NCI-H446 (cell line): ENCODE measurements at places on chromosomes 2 and 18.
A peak's percentile ranks its signal among the peaks of the same experiment; 100 is the strongest.

DNA sequence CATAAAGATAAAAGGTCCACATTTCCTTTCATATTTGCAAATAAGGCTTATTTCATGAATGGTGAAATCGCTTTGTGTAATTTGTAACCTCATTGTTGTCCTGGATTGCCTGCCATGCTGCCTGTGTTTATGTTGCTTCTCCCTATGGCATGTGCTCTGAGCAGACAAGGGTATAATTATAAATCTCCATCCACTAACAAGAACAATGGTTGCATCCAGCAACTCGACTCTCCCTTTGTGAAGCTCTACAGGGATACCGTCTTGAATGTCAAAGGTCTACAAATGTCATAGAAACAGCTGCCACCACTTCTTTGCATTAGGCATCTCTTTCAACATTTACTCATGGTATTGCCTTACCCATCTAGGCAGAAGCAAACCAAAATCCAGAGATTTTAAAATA, 209.6 kb downstream of the SLC8A1 start:
- DNase-seq: no peak

- no peak for DNase-seq
Observed at GRCh38 chr2:35463805-35464596, 891.6 kb upstream of the CRIM1 start.

GRCh38 chr2:219245148-219245898, at the start of the genes GLB1L and STK16:
Gene GLB1L (minus strand): TSS chr2:219245444. CDS start chr2:219243573, 1,871 bp downstream.
Gene STK16 (plus strand): TSS chr2:219245479. CDS start chr2:219246000, 521 bp downstream.
- peak; percentile 91 for DNase-seq

GRCh38 chr2:113818382-113818951, 62.0 kb upstream of the SLC35F5 start:
- DNase-seq: no peak

DNA sequence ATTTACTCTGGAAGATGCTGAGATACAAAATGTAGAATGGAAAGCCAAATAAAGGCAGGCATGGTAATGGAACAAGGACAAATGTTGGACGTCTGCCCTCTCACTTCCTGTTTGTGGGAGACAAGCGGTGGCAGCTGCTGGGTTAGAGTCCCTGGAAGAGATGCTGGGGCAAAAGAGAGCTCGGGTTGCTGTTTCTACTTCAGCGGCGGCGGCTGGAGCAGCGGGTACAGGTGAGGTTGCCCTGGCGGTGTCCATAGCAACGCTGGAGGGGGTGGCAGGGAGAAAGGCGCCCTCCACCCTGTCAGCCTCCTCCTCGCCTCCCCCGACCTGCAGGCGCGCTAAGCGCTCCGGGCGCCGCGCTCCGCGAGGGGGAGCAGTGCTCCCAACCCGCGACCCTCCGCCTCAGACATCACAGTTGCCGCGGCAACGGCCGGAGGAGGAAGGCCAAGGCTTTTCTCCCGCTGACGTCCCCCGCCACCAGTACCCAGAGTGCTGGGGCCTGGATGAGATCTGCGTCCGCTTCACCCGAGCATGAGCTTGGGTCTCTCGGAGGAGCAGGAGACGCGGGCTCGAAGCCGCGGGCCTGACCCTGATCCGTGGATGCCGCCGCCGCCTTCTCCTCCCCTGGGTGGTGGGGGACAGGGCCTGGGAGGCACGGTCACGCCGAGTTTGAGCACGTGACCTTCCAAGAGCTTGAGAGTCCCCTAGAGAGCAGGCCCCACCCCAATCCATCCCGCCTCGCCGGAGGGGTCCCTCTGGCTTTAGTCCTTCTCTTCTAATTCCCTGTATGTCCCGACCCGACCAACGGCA, 65.6 kb downstream of the NOL4 start:
- DNase-seq: peak; percentile 21

DNA sequence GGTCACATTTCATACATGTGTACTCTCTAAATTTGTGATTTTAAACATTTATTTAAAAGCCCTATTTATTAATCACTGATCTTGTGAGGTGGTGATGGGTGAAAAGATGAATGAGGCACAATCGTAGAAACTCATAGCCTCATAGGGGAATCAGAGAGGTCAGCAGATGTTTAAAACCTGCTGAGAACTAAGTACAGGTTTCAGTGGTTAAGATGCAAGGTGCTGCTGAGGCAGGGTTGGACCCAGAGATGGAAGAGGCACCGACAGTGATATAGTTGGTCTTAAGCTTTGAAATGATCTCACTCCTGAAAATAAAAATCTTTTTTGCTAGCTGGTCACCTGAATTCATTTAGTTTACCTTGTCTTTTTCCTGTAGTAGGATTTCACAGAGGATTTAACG, 49.6 kb downstream of the LINC00305 start:
- no peak for DNase-seq

- no peak for DNase-seq
Observed at GRCh38 chr18:7566244-7566566, 911 bp upstream of the PTPRM start.

DNA sequence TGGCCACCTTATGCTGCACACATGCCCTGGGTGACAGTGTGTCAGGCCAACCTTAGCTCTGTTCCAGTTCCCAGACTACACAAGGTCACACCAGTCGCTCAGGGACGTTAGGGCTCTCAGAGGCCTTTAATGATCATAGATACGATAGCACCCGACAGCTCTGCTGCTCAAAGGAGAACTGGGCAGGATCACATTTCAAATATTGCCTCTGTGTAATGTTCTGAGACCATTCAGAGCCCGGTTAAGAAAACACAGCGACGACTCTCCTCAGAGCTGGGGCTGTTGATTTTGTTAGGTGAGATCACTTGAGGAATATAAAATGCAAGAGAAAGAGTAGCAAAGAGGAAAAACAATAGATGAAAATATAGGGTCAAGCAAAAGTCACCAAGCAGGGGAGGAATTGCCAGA, 166.6 kb upstream of the TANK start:
- DNase-seq: no peak

DNA sequence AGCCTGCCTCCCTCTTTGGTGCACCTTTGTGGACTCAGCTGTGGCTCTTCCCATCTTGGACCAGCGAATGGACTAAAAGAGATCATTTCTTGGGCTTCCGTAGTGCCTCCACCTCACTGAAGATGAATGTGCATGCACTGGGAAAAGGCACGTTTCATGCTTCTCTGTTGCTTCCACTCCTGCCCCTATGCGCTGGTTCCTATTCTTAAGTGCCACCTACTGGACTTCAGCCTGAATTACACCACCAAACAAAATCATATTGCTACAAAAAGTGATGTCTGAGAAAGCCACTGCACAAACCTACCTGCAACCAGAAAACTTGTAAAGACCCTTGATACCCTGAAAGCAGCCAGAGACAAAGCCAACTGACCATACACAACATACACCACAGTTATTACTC, 695.6 kb downstream of the TSN start:
- no peak for DNase-seq

DNA sequence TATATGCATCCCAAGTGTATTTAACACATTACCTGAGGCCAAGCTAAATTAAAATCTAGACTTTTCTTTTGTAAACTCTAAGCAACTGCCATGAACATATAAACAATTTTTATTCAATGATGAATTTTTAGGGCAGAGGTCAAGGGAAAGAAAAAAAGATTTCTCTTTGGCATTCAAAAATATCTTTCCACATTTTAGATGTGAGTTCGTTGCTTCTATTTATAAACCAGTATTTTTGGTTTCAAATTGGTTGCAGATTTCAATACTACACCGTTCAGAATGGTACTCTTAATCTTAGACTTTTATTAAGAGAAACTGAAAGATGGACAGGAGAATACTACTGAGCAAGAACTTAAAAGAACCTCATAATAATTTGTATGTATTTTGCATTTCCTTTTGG, 293.6 kb upstream of the CCDC68 start:
- no peak for DNase-seq

DNA sequence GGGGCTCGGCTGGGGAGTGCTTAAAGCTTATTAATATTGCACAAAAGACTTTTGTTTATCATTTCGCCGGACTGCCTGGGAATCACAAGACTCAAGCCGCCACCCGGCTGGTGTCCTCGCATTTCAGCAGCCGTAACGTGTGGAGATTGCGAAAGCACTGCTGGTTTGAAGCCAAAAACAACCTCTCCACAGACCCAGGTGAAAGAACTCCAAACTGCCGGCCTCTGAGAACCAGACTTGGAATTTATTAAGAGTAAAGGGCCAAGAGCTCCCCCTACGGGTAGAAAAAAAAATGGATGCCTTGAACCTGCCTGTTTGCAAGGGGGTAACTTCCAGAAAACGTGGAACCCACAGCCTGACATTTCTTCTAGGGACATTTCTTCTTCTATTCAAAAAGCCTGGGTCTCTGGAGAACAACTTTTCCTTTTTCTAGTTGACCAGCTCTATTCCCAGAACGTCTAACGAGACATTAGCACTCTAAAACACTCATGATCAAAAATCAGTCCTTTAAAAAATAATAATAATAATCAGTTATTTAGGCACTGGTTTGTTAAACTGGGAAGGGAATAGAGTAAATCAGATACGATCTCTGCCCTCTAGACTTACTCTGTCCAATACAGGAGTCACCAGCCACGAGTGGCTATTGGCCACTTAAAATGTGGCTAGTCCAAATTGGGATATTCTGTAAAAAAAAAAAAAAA, 216.3 kb downstream of the C1D start:
- peak; percentile 73 for DNase-seq

GRCh38 chr2:64970495-64970894, 18.7 kb upstream of the SLC1A4 start:
- no peak for DNase-seq
